Kidney (tissue), 22 donors: ENCODE measurements at places on chromosomes 7 and 10. TPM values are rescaled to one million over a fixed set of nuclear protein-coding genes. Genes with fewer than 3 reads are reported as not detected.

ZNF735 gene
- not detected for polyA plus RNA-seq

AKR1C1 gene
- 81.3 TPM for polyA plus RNA-seq

INMT gene
- polyA plus RNA-seq, result 34.5 TPM

SLC35G1 gene
- polyA plus RNA-seq, result 2.6 TPM

GNAT3 gene
- not detected for polyA plus RNA-seq

PPP1R17 gene
- polyA plus RNA-seq, result not detected

MOGAT3 gene
- polyA plus RNA-seq, result 0.37 TPM

SORBS1 gene
- 12.2 TPM for polyA plus RNA-seq

MYO1G gene
- 0.60 TPM for polyA plus RNA-seq

FAM237B gene
- not detected for polyA plus RNA-seq

C10orf67 gene
- polyA plus RNA-seq, result 1.1 TPM

ITGB8 gene
- polyA plus RNA-seq, result 10.3 TPM

CTNNA3 gene
- 0.45 TPM for polyA plus RNA-seq

TMED4 gene
- 138 TPM for polyA plus RNA-seq

SGPL1 gene
- polyA plus RNA-seq, result 13.5 TPM

ESYT2 gene
- polyA plus RNA-seq, result 19.4 TPM

LRRC18 gene
- not detected for polyA plus RNA-seq

TWIST1 gene
- polyA plus RNA-seq, result 1.7 TPM

ADAMTS14 gene
- not detected for polyA plus RNA-seq

GIMAP7 gene
- polyA plus RNA-seq, result 36.0 TPM

ANK3 gene
- polyA plus RNA-seq, result 38.2 TPM

PRSS37 gene
- not detected for polyA plus RNA-seq

TMEM178B gene
- polyA plus RNA-seq, result 0.58 TPM

EIF5AL1 gene
- polyA plus RNA-seq, result 1.4 TPM

SPDYE1 gene
- polyA plus RNA-seq, result not detected

SPDYE2 gene
- not detected for polyA plus RNA-seq

AKR1C4 gene
- polyA plus RNA-seq, result not detected

TMEM140 gene
- 28.2 TPM for polyA plus RNA-seq

IRF5 gene
- polyA plus RNA-seq, result 13.0 TPM

PAPOLB gene
- polyA plus RNA-seq, result not detected

ALOX5 gene
- 2.5 TPM for polyA plus RNA-seq

TMEM130 gene
- polyA plus RNA-seq, result 12.9 TPM

ZNF853 gene
- polyA plus RNA-seq, result 3.4 TPM

HOXA3 gene
- 6.3 TPM for polyA plus RNA-seq

SYCE1 gene
- polyA plus RNA-seq, result 1.4 TPM
